Dermis microvascular lymphatic vessel endothelial cell (primary cell): ENCODE measurements at places on chromosomes 7 and 10. TPM values are rescaled to one million over a fixed set of nuclear protein-coding genes. Genes with fewer than 3 reads are reported as not detected.

The LBX1 gene
- not detected in 2 replicates for total RNA-seq

The AS3MT gene
- 0.64 and 0.76 TPM in 2 replicates for total RNA-seq

The ZNF783 gene
- 3.1 and 4.2 TPM in 2 replicates for total RNA-seq

The TMEM176B gene
- total RNA-seq, result not detected in 2 replicates

The PIK3CG gene
- 3.6 and 4.4 TPM in 2 replicates for total RNA-seq

The ASB13 gene
- total RNA-seq, result 18.1 and 33.3 TPM in 2 replicates

The LIPF gene
- not detected in 2 replicates for total RNA-seq
